Esophagus mucosa (tissue), 1 donor: ENCODE measurements at places on chromosomes 2 and 18. TPM values are rescaled to one million over a fixed set of nuclear protein-coding genes. Genes with fewer than 3 reads are reported as not detected.

GRCh38 chr2:205053827-205054410 is 508.6 kb downstream of the PARD3B start:
- ATAC-seq: no peak

DNA sequence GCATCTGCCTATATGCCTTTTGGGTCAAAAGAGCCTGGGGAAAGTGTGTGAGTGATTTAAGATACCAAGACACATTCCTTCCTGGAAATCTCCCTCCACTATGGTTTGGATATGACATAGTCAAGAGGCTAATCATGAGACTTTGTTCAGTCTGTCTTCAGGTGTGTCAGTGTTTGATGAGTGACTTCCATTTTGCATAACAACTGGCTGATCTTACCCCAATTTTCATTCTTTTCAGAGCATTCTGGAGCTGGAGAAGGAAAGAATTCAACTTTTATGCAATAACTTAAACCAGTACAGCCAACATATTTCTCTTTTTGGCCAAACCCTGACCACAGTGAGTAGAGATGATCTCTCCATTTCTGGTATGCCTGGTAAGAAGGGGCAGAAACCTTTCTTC is 39.4 kb downstream of the SPC25 start:
- ATAC-seq: no peak

GRCh38 chr2:176934869-176935415 is 277.7 kb upstream of the HNRNPA3 start:
- ATAC-seq: no peak

The PRPF40A gene
- total RNA-seq: 73.6 TPM

The KCNG2 gene
- total RNA-seq: 0.20 TPM

DNA sequence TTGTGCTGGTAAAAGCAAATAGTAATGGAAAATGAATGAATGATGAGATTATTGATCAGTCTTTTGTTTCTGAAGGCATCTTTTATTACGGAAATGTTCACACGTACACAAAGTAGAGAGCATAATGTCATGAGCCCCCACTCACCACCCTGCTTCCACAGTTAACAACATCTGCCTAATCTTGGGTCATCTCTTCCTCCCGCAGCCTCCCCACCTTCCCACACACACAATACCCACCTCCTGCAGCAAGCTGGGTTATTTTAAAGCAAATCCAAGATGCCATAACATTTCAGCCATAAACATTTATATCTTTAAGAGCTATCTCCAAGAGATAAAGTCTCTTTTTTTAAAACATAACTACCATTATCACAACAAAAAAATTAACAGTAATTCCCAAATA is 36.3 kb downstream of the CYP27C1 start:
- ATAC-seq: no peak

DNA sequence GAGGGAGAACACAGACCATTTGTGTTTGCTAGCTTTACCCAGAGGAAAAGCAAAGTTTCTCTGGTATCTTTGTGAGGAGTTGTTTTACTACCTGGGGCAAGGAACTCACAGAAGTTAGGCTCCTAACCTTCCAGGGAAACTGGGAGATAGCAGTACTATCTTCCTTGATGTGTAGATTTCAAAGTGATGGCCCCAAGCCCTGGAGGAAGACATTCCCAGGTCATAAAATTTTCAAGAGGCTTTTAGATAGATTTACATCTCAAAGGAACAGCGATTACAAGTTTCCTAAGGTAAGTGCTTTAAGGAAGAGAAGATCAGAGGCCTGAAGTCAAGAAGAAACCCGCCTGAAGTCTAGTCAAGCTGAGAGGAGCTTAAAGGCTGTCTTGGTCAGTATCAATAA is 1187.8 kb upstream of the TMEFF2 start:
- no peak for ATAC-seq

- ATAC-seq: no peak
These were observed 414.9 kb upstream of the FSHR start for GRCh38 chr2:49569176-49569575.

The KCNJ13 gene
- not detected for total RNA-seq

The CCDC93 gene
- 11.5 TPM for total RNA-seq

- peak; percentile 42 for ATAC-seq
These were observed 76.8 kb upstream of the RBMS1 start for GRCh38 chr2:160570376-160570775.

DNA sequence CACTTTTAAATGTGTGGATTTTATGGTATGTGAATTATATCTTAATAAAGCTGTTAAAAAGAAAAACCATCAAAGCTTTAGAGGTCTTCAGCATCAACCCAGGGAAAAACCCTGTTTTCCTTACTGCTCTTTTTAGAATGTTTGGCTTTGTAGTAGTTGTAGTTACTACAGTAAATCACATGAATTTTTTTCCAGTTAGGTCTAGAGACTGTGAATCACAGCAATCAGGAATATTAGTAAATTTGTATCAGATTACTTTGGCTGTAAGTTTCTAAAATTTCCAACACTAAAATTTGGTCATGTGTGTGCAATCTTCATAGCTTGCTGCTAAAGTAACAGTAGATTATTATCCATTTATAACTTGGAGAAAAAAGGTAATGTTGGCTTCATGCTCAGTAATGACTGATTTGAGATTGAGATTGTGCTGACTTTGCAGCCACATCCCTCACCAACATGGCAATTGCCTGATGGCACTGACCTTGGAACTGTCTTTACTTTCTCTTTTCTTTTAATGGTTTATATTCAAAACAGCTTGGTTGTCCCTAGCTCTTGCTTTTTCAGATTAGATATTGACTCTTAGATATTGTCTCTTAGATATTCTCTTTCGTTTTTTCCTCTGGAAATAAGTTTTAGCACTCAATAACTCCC is 41.1 kb downstream of the LCLAT1 start:
- ATAC-seq: no peak

DNA sequence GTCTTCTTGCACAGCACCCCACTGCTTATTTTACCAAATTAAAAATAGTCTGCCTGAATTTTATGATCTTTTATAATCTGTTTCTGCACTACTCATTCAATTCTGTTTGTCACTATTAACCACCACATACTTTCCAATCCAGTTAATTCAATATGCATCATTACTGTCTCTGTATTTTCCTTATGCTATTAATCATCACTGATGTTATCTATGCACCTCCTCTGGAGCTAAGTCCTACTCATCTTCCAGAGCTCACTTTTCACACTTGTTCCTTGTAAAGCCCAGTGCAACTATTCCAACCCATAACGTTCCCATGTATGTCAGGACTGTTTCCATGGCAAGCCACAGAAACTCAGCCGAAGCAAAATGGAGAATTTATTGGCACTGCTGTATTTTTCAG is 713.6 kb downstream of the PLCL1 start:
- no peak for ATAC-seq

The RAB6D gene
- total RNA-seq: not detected

DNA sequence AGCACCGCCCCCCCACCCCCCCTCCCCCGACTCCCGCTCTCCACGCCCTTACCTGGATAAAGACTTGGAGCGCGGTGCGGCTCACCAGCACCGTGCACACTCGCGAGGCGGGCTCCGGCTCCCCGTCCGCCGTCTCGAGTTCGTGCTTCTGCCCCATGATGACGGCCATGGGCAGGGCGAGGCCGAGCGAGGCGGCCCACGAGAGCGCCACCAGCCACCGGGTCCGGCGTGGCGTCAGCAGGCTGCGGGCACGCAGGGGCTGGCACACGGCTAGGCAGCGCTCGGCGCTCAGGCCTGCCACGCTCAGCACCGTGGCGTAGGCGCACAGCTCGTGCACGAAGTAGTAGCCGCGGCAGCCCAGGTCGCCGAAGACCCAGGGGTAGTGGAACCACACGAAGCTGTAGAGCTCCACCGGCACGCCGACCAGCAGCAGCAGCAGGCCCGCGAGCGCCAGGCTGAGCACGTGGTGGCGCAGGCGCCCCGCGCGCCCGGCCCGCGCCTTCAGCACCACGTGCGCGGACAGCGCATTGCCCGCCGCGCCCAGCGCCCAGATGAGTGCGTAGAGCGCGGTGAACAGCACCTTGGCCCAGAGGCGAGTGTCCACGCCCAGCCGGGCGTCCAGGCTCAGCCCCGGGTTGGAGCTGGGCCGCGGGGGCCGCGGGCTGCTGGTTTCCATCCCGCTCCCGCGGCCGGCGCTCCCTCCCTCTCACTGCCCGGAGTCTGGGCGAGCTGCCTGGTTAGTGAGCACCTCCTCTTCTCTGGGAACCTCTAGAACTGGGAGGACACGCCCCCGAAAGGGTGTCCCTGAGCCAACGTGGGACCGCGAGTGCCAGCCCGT is at the start of gene NTSR2:
NTSR2 (minus strand) TSS at position 742 of the 838 bp plus-strand sequence; CDS start at position 676, 66 bp downstream.
- peak; percentile 92 for ATAC-seq

The NBEAL1 gene
- 16.4 TPM for total RNA-seq

DNA sequence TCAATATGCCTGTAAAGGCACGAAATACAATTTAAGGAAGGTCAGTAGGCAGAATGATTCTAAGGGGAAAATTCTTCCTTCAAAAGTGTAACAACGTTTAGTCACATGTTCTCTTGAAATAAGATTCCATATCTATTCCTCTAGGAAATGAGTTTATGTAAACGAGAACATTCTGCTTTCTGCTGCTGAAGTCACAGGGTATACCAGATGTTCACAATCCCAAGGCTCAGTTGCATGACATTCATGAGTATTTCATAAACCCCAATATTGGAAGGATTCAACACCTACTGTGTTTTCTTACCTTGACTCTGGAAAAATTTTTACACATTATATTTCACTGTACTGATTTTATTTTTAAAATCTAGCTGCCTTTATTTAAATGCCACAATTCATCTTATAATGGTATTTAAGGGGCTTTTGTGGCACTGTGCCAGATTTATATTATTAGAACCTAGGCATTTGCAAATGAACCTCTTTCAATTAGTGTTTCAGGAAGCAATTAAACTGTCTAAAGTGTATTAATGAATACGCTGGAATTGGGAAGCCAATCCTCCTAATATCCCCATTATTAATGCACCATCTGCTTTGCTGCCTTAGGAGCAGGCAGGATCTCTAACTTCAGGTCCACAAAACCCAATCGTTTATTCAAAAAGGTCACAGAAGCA is 542.6 kb upstream of the KLHL29 start:
- no peak for ATAC-seq

GRCh38 chr2:126990605-126991532 is 92.2 kb downstream of the TEX51 start:
- no peak for ATAC-seq

The SNTG2 gene
- 0.60 TPM for total RNA-seq

The HOXD12 gene
- total RNA-seq: not detected

DNA sequence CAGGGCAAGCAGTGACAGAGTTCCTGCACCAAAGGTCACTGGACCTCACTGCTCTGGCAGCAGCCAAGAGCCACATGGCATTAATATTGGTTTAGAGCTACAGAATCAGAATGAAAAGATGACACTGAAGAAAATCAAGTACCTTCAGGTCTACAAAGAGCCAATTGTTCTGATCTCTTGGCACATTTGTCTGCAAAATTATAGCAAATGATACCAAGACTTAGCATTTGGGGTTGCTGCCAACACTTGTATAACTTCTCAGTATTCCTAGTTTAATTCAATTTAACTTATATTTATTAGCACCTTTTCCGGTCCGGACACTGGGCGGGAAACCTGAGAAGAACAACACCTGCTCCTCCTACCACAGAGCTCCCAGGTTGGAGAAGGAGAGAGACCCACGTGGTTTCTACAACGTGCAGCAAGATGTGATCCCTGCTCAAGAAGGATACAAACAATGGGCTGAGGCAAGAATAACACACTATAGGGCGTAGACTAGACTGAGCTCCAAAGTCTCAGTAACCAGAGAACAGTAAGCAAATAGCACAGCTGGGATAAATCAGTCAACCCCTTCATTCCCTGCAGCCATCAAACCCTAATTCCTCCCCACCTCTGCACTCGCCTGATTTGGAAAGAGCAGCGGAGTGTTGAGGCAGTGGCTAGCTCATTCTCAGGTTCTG is 2.4 kb downstream of the LRRC30 start:
- no peak for ATAC-seq

DNA sequence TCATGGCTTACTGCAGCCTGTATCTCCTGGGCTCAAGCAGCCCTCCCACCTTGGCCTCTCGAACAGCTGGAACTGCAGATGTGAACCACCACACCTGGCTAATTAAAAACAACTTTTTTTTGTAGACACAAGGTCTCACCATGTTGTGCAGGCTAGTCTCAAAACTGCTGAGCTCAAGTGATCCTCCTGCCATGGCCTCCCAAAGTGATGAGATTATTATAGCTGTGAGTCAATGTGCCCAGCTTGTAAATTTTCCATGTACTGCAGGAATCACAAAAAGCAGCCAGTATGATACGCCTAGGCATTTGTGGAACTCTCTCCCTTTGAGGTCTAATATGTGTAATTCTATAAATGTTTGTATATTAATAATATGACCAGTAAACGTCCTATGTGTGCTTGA is 59.9 kb downstream of the MSH6 start:
- no peak for ATAC-seq

DNA sequence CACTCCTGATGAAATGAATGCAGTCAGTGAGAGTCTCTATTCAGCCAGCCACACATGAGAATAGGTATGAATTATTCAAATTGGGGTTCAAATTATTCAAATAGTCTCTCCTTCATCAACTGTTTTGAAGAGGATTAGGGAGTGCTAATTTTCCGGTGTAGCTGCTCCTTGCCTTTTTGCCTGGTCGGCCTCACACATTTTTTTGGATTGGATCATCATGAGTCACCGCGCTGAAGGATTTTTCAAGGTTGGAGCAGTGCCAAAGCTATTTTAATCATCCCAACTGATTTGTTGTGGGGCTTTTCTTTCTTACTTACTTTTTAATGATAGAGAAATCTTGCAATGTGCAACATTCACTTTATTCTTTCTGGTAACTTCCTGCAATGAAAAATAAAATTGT is 2.4 kb upstream of the DTNA start:
- ATAC-seq: peak; percentile 66

DNA sequence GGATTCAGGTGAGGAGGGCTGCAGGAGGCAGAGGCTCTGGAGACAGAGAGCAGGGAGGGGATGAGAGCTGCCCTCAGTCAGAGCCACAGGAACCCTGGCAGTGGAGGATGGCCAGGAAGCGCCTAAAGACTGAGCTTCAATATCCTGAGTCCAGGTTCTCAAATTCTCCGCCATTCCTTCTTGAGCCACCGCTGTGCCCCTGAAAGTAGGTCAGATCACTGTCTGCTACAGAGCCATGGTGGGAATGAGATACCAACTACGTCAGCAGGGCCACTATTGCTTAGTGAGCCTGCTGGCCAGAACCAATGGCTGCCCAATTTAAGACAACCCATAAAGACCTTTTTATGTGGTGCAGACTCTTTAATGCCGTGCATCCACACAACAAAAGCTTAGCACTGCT is 155.5 kb downstream of the CTIF start:
- ATAC-seq: no peak

The ST6GAL2 gene
- 2.5 TPM for total RNA-seq

DNA sequence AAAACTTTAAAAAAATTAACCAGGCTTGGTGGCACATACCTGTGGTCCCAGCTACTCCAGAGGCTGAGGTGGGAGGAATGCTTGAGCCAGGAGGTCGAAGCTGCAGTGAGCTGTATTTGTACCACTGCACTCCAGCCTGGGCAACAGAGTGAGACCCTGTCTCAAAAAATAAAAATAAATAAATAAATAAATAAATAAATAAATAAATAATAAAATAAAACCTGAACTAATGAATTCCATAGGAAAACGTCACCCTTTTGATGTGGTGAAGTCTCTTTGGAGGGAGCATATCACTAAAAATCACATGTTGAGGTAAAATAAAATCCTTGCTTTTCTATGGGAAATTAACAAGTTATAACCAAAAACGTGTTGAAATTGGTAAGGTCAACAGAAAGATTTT is 29.6 kb upstream of the ITGAV start:
- ATAC-seq: no peak

- ATAC-seq: no peak
These were observed 125.7 kb upstream of the FZD5 start for GRCh38 chr2:207895274-207895860.
